Mucosa of gallbladder (tissue), 1 donor: ENCODE measurements at places on chromosomes 5 and 9. TPM values are rescaled to one million over a fixed set of nuclear protein-coding genes. Genes with fewer than 3 reads are reported as not detected.

Gene LIFR
- total RNA-seq, result 58.0 TPM

DNA sequence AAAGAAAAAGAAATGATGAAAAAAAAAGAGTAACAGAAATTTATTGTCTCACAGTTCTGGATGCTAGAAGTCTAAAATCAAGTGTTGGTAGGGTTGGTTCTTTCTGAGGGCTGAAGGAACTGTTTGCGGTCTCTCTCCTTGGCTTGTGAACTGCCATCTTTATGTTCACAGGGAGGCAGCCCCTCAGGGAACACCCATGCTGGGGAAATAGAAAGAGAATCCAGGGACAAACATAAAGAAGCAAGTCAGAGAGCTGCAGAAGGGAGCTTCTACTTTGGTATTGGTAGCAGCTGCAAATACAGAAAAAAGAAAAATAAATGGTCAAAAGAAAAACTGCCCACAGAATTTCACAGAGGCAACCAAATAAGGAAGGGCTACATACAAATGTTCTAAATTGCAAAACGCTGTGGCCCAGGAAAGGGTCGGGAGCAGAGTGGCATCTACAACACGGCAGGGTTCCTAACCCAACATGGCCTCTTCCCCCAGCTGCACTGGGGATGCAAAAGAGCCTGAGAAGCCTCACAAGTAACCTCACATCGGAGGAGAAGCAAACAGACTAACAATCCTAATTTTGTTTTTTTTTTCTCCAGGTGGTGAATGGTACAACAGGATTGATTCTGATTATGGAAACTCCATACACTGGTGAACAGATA, 37.4 kb downstream of the ELOVL7 start:
- no peak for DNase-seq

DNA sequence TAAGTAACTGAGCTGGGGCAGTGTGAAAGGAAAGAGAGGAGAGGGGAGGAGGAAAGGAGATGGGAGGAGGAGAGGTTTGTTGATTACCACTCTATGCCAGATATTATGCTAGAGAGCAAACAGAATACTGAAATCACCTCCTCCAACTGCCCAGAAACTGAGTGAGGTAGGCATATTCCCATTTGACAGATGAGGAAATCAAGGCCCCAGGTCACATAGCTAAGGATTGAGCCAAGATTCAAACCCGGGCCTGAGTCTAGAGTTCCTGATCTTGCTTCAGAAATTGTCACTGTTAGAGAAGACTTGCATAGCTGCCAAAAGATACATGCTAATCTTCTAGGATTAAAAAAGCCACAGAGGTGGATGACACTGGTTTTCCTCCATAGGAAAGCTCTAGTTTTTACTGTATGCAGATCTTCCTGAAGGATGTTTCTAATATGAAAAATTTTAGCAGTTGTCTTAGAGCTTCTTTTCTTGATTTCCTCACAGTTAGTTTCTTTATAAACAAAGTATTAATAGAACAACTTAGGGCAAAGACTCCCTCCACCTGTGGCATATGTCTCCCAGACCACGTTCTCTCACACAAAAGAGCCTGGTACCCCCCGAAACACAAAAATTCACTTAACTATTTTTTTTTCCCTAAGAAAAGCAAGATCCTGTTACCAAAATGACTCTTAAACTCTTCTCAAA, 97.4 kb downstream of the NLN start:
- no peak for DNase-seq

DNA sequence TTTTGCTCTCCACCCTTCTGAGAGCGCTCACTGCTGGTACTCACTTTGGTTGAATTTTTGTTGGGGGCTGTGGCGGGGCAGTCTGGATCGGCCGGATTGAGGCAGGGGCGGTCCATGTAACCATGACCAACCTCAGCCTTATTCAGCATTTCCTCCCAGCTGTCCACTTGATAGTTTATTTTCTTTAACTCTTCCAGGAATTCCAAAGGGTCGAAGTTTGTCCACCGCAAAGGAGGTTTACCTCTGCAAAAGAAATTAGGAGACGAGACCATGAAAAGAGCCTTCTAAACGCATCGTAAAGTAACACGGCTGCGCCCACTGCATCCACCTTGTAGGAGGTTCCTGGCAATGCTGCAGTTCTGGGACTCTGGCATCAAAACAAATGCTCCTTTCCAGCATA, 36.4 kb downstream of the PTCH1 start:
- DNase-seq, result no peak

Gene IFNA8
- not detected for total RNA-seq

Gene FNIP1
- 36.1 TPM for total RNA-seq

DNA sequence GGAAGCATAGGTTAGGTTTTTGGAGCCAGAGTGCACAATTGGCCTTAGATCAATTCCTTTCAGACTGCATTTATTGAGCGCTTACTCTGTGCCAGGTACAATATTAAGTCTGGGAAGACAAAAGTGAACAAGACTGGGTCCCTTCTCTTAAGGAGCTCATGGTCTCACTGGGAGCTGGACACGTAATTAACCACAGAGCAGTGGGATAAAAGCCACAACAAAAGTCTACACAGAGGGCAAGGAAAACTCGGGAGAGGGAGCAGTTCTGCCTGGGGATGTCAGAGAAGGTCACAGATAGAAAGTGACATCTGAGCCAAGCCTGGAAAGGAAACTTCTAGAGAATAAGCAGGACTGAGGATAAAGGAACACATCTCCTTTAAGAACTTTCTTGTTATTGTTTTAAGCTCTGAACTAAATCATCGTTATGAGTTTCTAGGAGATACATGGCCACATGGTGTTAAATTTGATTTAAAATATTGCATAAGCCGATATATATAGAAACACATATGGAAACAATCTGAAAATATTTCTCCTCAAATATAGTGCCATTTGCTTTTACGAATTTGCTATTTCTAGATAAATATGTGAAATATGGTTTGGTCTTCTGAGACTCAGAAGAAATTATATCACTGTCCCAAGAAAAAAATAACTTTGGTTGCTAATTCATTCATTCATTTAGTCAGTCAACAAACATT, 40.1 kb upstream of the PDE8B start:
- DNase-seq, result no peak

DNA sequence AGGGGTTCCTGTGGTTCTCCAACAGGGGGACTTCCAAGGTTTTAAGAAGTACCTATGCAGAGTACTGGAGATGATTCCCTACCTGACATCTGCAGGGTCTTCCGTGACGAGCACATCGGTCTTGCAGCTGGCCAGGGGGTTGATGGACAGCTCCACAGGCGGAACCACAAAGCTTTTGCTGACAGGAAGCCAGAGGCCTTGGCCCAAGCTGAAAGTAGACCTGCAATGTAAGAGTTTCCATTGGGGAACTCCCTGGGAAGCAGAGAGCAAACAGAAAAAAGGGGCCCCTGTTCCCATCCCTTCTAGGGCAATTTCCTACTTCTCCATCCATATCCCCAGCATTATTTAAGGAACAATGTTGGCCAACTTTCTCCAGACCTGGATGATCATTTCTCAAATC, 288.0 kb downstream of the TRIM32 start:
- no peak for DNase-seq

GRCh38 chr5:71533615-71534014, 53.5 kb upstream of the MCCC2 start:
- DNase-seq, result no peak

DNA sequence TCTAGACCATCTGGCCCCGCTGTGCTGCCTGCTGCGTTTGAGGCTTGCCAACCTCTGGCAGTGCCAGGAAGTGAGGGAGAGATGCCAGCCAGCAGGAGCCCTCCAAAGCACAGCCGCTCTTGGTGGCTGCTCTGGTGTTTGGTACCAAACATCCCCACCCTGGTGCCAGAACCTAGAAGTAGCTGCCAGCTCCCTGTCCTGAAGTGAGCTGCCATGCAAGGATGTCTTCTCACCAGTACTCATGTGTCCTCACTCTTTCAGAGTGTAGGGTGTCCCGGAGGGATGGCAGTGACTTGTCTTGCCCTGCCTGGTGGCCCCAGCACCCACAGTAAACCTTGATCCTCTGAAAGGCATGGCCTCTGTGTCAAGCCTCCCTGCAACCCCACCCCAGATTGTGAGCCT, 43.4 kb downstream of the AMBP start:
- DNase-seq, result peak; percentile 6

- DNase-seq, result no peak
These were observed 202.1 kb downstream of the FBXL7 start for GRCh38 chr5:15702102-15702501.

DNA sequence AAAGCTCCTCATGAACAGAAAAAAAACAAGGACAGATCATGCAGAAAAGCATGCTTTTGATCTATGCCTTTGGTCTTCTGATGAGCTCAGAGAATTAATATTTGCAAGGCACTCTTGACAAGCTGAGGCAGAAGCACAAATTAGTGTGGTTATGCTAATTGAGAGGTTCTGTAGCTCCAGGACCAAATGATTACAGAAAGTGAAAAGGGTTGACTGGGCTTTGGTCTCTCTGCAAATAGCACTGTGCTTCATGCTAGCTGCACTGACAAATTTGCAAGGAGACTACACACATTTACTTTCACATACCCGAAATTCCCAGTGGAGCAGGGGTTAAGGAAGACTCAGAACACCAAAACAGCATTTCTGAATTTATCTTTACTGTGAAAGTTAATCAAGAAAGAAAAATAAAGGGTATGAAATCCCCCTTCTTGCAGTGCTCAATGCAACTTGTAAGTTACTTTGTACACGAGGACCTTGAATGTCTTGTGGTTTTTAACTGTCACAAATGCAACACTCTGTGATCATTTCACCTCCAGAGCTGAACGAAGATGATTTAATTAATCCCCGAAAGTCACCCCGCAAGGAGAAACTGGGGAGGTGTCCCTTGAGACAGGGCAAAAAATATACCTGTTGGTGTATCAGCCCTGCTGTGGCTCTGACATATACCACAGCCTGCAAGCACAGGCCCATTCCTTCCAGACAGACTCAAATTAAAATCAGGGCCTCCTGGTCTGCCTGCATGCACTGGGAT, 11.9 kb downstream of the RAPGEF1 start:
- DNase-seq, result no peak

Gene ZNF883
- 4.5 TPM for total RNA-seq

Gene TGFBI
- 235 TPM for total RNA-seq

GRCh38 chr9:111926421-111926875, 29.8 kb downstream of the UGCG start:
- DNase-seq, result peak; percentile 50

- no peak for DNase-seq
These were observed 176.6 kb upstream of the KCNN2 start for GRCh38 chr5:114185274-114185673.

DNA sequence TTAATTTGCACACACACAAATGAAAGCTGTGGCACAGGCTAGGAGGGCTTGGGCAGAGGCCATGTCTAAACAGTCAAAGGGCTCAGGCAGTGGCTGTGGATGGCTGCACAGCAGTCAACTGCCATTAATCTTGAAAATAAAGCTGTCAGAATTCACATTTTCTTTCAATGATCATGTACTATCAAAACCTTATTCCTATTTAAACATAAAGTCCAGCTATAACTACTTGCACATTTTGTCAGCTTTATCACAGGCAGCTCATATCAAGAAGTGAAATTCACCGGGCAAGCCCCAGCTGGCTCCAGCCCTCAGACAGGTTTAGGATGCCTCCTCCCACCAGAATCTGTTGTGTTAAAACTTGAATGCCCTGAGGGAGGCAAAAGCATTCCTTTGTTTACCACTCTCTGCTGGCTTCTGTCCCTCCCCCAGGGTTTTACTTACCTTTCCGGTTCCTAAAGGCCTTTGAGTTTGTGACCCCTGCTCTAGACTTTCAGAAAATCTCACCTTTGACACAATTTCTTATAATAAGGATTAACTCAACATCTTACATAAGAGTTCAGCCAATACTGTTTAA, 54.9 kb upstream of the GRAMD2B start:
- DNase-seq, result no peak

Gene F12
- total RNA-seq, result 15.3 TPM

GRCh38 chr9:81682797-81683196, 6.5 kb downstream of the TLE1 start:
- DNase-seq, result peak; percentile 22

- no peak for DNase-seq
These were observed 188.1 kb downstream of the GABRB2 start for GRCh38 chr5:161358446-161358845.

DNA sequence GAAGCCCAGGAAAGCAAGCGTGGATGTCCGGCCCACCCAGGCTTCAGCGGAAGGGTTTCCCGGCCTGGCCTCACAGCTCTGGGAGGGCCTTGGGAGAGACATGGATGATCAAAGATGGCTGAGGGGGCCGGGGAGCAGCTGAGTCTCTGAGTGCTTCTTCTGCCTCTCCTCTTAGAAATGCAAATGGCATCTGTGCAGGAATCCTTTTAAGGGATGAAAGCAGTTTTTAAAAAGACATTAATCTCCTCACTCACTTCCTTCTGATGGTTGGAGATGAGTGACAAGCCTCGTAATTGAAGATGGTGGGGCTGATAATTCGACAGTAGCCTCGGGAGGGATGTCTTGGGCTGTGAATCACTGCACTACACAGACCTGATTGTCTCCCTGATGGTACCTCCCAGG, 24.3 kb upstream of the PITX1 start:
- DNase-seq, result no peak

Gene ADAM19
- total RNA-seq, result 22.1 TPM

GRCh38 chr9:11141357-11141756, 528.6 kb upstream of the PTPRD start:
- DNase-seq, result no peak

DNA sequence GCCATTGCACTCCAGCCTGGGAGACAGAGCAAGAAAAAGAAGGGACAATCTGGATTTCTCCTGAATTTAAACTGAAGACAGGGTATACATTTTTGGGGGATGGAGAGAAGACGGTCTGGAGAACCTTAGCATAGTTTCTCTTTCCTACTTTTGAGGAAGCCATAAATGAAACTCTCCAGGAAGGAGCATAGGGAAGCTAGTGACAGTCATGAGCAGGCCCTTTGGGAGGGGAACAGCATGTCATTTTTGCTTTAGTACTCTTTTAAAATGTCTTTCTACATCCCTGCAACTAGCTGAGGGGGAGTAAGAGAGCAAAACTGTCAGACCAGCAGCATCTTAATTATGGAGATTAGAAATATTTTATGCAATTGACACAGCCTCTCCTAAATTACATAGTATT, 8.2 kb upstream of the SLC44A1 start:
- no peak for DNase-seq

Gene SNCB
- total RNA-seq, result 0.14 TPM

DNA sequence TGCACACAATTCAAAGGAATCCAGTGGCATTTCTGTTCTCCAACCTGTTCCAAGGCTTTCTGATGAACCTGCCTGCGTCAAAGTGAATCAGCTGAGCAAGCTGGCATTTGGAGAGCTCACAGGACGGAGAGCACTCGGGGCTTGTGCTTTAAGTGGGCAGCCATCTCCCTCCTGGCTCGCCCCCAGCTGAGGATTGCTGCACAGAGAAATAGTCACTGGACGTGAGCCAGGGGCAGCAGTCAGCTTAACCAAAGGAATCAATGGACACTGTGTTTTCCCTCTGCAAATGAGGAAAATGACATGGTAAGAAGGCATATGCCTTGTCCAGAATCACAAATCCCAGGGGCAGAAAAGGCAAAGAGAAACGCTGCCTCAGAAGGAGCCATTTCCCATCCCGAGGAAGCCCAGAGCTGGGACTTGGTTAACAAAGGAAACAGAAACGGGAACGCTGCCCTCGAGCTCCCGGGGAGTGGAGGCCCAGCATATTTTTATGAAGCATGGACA, 299.4 kb downstream of the ZSWIM6 start:
- peak; percentile 22 for DNase-seq

GRCh38 chr9:83061990-83062650, 822 bp downstream of the RASEF start:
- peak; percentile 53 for DNase-seq

- DNase-seq, result no peak
These were observed 213.7 kb downstream of the TMEM38B start for GRCh38 chr9:105908069-105908468.

Gene FAM240B
- total RNA-seq, result not detected

GRCh38 chr9:104868687-104869404, 59.1 kb downstream of the ABCA1 start:
- peak; percentile 70 for DNase-seq

Gene PCDHGA6
- total RNA-seq, result 6.6 TPM

Gene PRUNE2
- 91.7 TPM for total RNA-seq
